ENCODE measurements at places on chromosomes 12 and 14.

DNA sequence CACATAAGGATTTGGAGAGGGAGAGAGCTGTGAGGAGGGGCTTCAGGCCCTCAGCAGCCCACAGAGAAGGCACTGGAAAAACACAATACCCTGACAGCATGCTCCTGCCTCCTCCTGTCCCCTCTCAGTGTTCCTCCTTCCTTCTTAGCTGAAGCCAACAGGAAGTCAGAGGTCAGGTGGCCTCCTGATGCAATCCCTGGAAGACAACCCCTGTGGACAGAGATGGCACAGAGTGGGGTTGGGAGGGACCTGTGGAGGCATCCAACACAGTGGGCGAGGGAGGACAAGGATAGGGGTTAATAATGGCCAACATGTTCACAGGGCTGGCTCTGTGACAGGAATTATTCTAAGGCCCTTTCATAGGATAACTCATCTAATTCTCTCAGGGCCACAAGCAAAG lies 15.4 kb upstream of the IFI27L2 start:
- DNase-seq = no peak

GRCh38 chr12:100485983-100486382 lies 12.3 kb downstream of the NR1H4 start:
- no peak for DNase-seq

- no peak for DNase-seq
Observed at GRCh38 chr12:131028587-131029338, 75.1 kb downstream of the ADGRD1 start.

- DNase-seq = peak; percentile 50
Observed at GRCh38 chr14:25150934-25151790, 101.2 kb upstream of the STXBP6 start.

GRCh38 chr12:79686171-79686570 lies 4.6 kb downstream of the PAWR start:
- peak; percentile 14 for DNase-seq

DNA sequence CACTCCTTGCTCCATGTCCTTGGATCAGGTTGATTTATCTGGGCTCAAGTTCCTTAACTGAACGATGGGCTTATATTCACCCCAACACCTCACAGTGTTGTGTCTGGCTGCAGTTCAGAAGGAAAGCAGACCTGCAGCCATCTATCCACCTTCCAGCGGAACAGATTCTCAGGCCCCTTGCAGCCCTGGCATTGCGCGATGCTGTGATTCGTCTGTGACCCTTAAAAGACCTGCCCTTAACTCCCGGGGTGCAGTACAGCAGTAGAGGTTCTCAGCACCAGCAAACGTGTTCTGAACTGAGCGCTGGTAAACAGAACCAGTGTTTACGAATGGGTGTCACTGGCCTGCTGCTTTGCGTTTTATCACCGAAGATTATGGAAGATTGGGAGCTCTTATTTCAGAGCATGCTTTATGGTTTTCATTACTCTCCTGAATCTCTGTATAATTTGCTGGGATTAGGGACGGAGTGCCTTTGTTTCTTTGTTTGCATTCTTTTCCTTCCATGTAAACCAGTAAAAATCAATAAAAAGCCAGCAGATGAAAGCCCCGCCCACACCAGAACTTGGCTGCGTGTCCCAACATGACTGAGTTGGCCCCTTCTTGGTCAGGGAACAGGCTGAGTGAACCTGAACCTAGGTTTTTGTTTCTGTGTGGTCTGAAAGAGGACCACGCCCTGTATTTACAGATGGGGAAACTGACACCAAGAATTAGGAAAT lies 286.7 kb upstream of the CRY1 start:
- DNase-seq = no peak

GRCh38 chr14:65348137-65348536 lies 64.4 kb upstream of the FUT8 start:
- no peak for DNase-seq

DNA sequence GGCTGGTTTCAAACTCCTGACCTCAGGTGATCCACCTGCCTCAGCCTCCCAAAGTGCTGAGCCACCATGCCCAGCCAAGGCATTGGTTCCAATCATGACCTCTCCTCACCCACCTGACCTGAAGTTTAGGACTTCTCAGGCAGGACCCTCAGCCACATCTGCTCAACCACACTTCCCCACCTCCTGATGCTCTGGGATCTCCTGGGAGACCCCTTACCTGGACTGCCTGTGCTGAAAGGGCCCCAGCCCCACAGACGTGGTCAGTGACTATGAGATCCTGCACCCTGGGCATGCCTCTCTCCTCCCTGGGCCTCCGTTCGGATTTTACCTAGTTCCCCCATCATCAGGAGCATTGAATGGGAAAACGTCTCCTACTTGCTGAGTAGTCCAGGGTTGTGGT lies 18.0 kb downstream of the GSC start:
- no peak for DNase-seq

- no peak for DNase-seq
Observed at GRCh38 chr14:81341781-81342180, 58.3 kb downstream of the STON2 start.

DNA sequence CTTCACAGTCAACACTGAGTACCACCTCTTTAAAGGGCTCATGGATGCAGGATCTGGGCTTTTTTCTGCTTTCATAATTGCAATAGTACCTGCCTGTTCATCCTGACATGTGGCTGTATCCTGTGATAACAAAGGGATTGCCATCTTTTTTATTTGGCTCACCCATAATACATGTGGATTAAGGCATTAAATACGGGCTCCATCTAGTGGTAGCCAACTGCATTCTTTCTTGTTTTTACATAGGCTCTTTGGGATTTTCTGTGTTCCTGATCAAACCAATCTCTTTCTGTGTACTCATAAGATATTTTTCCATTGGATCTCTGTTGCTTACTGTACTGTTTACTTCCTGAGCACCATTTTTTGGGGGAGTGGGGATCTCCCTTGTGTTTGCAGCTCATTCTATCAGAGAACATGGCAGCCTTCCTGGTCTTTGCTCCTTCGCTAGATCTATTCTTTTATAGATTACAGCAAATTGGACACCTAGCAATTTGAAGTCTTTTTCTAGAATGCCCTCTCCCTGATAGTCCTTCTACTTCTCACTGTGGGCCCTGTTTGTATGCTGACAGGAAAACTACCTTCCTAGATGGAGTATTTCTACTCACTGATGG lies 723.4 kb upstream of the MDGA2 start:
- DNase-seq = peak; percentile 11

DNA sequence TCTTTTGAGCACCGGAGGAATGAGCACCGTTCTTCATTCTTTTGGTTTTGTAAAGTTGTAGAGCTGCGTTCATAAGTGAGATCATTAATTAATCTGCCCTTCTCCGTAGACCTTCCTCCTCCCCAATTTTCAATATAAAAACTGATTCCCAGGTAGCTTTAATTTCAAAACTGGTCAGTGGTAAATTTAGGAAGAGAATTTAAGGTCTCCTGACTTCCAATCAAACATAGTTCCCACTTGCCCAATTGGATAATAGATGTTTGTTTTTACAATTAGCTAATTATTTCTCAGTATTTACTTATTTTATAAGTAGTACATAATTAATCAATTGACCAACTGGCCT lies 27.2 kb upstream of the YBX3 start:
- no peak for DNase-seq

DNA sequence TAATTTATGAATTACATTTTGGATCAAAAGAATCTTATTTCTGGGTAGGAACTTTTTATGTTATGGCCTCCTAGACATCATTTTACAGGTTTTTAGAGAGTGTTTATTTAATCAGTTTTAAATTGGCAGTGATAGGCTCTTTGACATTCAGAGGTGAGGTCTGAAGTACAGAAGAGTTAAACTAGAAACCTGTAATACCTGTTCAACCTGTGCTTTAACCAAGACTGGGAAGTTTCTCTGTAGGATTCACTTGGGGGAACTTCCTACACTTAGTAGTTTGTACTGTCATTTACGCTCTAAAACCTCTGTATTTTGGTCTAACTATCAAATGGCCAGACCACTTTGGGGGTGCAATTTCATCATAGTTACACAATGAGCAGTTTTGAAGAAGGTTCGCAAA lies 35.9 kb downstream of the PLEKHA5 start:
- DNase-seq = no peak

DNA sequence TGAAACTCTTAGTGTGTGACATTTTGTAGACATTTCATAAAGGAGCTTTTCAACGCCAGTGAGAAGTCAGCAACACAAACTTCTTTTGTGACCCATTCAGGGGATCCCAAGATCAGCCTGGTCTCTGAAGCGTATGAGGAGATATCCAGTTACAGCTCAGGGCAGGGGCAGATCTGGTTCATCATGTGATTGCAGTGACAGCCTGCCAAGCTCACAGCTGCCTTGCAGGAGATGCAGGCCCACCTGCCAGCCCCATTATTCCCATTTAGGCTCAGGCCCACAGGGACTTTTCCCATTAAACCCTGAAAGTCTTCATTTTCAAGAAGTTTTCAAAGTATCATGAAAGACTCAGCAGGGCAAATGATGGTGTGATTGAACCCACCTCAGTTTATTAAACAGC lies 38.3 kb downstream of the SRGAP1 start:
- no peak for DNase-seq

DNA sequence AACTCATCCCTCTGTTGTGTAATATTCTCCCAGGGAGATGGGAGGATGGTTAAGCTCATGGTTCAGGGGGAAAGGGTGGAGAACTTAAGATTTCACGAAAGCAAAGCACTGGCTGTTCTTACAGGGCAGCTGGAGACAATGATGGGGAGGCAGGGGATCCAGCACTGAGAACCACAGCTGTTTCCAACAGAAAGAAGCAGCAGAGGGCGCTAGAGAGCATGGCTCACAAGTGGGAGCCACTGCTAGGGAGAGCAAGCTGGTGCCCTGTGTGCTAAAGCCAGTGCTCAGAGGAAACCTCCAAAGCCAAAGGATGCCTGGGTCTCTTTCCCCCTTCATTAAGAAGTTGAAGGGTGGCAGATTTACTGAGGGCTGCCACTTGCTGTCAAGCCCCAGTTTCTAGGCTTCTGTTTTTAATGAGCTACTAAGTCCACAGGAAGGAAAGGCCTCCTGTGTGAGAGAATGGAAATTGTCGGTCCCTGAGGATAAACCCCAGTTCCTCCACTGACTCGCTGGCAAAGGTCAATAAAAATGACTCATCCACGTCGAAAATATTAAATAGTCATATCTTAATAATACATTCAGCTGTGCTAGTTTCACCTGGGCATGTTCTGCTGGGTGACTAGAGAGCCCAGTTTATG lies 199.7 kb downstream of the ANO2 start:
- DNase-seq = peak; percentile 21

DNA sequence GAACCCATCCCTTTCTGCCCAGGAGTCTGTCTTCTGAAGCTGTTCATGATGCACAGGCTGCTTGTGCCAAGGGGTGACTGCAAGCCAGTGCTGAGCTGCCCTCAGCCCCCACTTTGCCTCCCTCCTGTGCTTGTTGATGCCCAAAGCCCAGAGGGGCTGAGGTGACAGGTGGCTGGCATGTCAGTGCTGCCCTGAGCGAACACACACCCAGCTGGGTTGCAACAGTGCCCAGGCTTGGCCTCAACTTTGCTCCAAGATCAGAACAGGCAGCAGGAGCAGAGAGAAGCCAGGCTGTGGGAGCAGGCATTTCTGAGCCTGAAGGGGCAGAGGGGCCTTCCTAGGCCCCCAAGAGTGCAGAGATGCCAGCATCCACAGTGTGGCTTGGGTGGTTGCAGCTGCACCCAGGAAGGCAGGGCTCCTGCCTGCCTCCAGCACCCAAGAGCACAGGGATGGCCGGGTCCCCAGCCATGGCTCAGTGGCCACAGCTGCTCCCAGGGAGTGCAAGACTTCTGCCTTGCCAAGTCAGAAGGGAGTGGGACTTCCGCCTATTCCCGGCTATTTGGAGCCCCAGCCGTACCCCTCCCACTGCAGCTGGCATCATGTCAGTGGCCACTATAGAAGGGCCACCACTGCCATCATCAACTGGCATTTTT lies 83.1 kb downstream of the SLC16A7 start:
- DNase-seq = no peak

- DNase-seq = peak; percentile 59
Observed at GRCh38 chr12:132622437-132623071, 4.0 kb downstream of the P2RX2 start.

GRCh38 chr12:18224745-18225144 lies 36.6 kb upstream of the PIK3C2G start:
- DNase-seq = peak; percentile 8

DNA sequence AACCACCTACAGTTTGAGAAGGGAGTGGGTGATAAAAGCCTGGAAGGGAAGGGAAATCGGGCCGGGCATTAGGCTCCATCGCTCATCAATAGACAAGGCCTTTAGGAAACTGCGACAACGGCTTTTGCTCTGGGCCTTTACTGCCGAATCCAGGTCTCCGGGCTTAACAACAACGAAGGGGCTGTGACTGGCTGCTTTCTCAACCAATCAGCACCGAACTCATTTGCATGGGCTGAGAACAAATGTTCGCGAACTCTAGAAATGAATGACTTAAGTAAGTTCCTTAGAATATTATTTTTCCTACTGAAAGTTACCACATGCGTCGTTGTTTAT lies 261 bp upstream of the RNU7-1 start:
- peak; percentile 71 for DNase-seq

GRCh38 chr12:80776706-80777105 lies 60.0 kb downstream of the MYF5 start:
- no peak for DNase-seq

DNA sequence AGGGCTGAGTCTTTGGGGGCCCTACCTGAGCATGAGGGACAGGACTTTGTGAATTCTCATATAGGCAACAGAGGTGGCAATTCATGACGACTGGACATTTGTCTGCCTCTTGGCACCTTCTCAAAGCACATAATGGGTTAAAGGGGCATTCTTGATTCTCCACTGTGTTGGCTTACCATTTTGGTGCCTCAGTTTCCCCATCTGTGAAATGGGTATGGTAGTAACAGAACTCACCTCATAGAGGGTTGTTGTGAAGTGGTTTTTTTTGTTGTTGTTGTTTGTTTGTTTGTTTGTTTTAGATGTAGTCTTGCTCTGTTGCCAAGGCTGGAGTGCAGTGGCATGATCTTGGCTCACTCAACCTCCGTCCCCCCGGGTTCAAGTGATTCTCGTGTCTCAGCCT lies 106.0 kb downstream of the CHST11 start:
- DNase-seq = no peak

GRCh38 chr12:668090-668481 lies 4.8 kb upstream of the NINJ2 start:
- DNase-seq = no peak

All from NCI-H226 (cell line).